Forelimb muscle (tissue), 1 donor: ENCODE measurements at places on chromosomes 7 and 10. TPM values are rescaled to one million over a fixed set of nuclear protein-coding genes. Genes with fewer than 3 reads are reported as not detected.

Gene PRLHR
- not detected for polyA plus RNA-seq

Gene NPC1L1
- 0.04 TPM for polyA plus RNA-seq

Gene CALML5
- polyA plus RNA-seq, result not detected

Gene MARVELD1
- polyA plus RNA-seq, result 37.1 TPM

Gene SMKR1
- 0.14 TPM for polyA plus RNA-seq

Gene TUBAL3
- polyA plus RNA-seq, result 0.20 TPM

Gene GALNT11
- polyA plus RNA-seq, result 30.1 TPM

Gene STOX1
- polyA plus RNA-seq, result 2.5 TPM

Gene SLC39A12
- polyA plus RNA-seq, result not detected

Gene VSTM4
- polyA plus RNA-seq, result 40.9 TPM

Gene KAZALD1
- polyA plus RNA-seq, result 28.0 TPM
